NCI-H1417 (cell line): ENCODE measurements at places on chromosomes 2 and 18.

DNA sequence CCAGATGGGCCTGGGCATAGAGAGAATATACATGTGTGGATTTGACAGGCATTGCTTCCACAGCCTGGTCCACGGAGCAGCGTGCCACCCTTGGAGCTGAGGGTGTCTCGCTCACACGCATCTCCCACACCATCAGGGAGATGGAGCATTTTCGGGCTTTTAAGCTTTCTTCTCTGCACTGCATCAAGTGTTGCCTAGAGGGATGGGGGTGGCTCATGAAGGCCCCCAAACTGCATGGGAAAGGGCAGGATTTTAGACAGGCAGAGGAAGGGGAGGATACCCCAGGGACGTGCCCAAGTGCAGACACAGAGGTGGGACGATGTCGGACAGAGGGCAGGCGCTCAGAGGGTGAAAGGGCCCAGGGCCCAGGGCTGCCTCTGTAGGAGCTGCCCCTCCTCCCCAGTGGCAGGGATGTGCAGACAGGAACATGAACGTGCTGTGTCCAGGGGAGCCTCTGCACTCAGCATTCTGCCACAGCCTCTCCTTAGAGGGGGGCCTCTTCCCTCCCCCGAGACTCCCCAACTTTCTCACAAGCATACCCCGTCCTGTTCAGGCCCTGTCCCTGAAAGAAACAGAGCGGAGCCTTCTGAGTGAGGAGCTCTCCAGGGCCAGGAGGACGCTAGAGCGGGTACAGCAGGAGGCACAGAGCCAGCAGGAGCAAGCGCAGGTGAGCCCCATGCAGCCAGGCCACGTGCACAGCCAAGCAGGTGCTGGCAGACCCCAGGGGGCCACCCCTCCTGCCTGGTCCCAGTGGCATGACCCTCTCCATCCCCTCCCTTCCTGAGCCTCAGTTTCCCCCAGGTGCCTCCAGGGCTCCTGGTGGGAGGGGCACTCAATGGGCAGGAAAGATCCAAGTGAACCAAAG lies 42.9 kb upstream of the SNED1 start:
- DNase-seq = no peak

GRCh38 chr2:199922856-199923255 lies 11.8 kb downstream of the C2orf69 start:
- DNase-seq = no peak

- DNase-seq = no peak
Measured at GRCh38 chr18:79982736-79983135, 5.6 kb downstream of the TXNL4A start.

- DNase-seq = no peak
Measured at GRCh38 chr2:80117401-80117800, 187.2 kb downstream of the LRRTM1 start.

GRCh38 chr2:120787822-120788700 lies 52.4 kb downstream of the GLI2 start:
- DNase-seq = no peak

GRCh38 chr2:150610670-150611279 lies 123.3 kb upstream of the RND3 start:
- peak; percentile 8 for DNase-seq

DNA sequence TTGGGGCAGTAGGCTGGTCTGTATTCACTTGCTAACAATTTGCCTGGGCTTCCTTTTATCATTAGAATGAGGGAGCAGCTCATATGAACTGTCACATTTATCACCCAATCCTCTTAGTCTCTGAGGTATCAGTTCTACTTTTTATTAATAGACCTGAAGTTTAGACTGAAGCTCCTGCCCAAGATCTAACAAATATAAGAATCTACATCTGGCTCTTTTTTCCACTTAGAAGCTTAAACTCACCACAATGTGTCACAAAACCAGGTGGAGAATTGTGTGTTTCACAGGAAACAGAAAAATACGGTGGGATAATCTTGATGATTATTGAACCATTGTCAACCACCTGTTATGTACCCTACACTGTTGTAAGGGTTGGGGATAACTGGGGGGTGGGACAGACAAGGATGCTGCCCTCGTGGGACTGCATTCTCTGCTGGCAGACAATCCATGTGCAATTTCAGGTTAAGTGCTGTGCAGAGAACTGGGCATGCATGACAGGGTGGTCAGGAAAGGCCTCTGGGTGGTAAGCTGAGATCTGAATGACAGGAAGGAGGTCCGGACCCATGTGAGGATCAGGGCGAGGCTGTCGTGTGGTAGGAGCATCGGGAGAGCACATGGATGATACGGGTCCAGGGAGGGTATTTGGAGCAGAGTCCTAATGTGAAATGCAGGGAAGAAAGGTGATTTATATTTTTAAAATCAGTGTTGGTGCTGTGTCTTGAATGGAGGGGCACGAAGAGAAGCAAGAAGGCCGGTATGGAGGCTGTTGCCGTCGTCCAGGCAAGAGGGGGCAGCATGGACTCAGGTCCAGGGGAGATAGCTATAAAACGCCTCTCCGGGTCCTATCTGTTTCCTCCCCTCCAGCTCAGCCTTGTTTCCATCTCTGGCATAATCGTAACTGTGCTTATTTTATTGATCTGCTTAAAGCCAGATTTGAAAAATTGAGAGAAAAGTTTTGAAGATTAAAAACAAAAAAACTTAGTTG lies 17.6 kb downstream of the MYL12B start:
- no peak for DNase-seq

- no peak for DNase-seq
Measured at GRCh38 chr18:4245456-4245855, 209.7 kb downstream of the DLGAP1 start.

- no peak for DNase-seq
Measured at GRCh38 chr2:237304763-237305514, 109.0 kb downstream of the COL6A3 start.

DNA sequence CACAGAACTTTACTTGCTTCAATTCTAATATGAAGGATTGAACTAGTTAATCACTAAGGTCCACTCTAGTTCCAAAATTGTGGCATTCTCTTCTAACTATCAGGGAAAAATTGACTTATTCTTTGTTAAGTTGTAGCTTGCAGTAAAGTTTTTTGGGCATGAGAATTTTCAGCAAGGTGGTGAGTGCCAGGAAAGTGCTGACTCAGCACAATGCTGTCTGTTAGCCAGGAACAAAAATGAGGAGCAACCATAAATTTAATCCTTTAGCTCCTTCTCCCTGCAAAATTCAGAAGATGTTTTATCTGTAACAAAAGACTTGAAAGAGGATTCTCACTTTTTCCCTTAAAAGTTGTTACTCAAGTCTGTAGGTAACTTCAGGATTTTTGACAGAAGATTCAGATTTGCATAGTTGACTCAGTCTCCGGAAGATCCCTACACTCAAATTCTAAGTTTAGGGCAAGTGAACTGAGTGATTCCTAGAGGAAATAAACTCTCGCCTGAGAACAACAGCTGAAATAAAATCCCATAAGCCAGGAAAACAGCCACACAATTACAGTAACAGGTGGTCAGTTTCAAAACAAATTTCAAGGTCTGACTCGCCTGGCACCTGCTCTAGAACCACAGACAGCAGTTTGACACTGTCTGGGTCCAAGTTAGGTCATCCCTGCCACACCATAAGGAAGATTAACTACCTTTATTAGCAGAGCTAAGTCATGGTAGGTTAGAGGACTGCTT lies 20.2 kb upstream of the DARS1 start:
- DNase-seq = no peak

DNA sequence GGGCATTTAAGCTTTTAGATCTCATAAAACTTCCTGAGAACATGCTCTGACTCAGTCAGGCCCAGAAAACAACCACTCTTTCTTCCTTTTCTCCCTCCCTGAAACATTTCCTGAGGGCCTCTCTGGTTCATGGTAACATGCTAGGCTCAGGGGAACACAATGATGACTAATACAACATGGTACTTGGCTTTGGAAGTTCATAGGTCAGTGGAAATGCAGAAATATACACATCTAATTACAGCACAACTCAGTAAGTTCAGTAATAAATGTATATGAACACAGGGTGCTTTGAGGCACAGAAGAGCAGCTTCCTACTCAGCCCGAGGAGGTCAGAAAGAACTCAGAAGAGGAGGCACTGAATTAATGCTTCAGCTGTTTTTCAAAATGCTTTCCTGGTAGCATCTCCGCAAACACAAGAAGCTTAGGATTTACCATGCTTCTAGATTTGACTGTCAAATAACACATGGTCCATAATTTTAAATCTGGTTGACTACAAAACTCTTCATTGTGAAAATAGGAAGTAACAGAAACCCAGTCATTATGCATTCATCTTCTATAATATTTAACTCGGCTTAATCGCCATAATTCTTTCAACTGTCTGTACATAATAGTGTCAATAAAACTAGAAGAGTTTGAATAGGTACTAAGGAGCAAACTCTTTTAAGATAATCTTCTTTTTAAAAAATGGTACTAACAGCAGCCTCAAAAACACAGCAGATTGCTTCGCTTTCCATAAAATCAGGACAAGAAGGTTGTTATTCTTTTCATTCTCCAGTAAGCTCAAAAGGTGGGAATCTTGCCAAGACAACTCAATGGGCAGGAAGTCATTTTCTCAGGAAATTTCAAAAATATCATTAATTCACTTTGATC lies 251.3 kb downstream of the DLGAP1 start:
- DNase-seq = no peak

- no peak for DNase-seq
Measured at GRCh38 chr2:86764661-86765309, 25.9 kb downstream of the CD8A start.

DNA sequence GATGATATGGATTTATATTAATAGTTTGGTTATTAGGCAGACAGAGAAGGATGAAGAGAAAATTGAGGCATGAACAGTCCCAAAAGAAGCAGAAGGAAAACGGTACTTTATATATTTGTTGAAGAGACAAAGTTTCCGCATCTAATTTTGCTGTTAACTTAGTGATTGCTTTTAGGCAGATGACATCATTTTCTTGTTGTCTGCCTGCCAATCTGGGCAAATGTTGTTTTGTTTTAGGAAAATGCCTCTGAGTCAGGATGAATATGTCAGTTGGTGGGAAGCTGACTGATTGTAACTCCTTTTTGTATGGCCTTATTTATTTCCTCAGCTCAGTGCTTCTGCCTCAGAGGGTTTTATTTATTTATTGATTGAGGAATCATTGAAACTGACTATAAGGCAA lies 52.5 kb upstream of the CAVIN2 start:
- no peak for DNase-seq

DNA sequence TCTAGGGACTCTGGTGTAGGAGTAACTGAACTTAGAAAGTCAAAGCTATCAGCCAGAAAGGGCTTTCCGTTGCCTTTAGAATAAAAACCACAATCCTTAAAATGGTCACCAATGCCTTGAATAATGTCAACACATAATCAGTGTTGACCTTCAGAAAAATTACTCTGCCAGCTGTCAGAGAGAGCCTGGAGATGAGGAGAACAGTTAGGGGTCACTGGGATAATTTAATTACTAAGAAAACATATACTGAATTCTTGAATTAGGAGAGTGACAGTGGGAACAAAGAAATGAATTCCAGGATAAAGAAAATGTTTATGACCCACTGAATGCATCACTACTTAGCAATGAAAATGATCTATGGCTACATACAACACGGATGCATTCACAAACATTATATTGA lies 23.4 kb upstream of the UGP2 start:
- DNase-seq = no peak

DNA sequence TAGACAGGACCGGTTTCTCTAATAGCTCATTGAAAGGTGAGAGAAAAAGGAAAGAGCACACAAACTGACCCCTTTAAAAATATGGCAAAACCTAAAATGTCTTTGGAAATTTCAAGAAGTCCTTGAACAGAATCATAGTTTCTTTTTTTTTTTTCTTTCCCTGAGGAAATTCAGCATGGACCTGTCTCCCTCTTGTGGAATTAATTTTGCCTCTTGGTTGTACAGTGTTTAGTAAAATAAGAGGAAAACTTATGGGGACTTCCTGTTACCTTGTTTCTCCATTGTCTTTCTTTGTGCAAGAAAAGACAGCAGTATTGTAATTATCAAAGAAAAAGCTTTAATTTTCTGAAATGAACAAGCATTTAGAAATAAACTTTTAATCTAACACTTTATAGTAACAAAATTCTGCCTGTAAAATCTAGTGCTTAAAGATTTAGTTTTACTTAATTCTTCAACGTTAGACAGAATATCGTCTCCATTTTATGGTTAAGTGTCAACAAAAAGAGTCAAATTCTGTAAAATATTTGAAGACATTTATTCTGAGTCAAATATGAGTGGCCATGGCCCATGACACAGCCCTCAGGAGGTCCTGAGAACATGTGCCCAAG lies 176.3 kb upstream of the NABP1 start:
- no peak for DNase-seq

DNA sequence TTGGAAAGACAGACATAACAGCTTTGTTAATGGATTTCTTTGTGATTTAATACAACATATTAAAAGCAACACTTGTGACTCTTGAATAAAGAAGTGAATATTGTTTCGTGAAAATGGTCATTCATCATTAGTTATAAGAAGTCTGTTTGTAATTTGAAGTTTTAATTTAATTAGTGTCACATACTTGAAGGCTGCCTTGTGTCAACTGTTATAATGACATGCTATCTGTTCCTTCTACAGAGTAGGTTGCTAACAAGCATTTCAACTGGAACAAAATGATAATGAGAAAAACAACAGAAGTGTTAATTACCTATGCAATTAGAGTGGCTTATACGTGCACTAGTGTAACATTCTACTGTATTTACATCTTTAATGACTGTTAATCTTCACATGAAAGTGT lies 624.7 kb downstream of the LRP1B start:
- DNase-seq = peak; percentile 2

- DNase-seq = no peak
Measured at GRCh38 chr2:64012115-64012514, 7.1 kb downstream of the VPS54 start.

DNA sequence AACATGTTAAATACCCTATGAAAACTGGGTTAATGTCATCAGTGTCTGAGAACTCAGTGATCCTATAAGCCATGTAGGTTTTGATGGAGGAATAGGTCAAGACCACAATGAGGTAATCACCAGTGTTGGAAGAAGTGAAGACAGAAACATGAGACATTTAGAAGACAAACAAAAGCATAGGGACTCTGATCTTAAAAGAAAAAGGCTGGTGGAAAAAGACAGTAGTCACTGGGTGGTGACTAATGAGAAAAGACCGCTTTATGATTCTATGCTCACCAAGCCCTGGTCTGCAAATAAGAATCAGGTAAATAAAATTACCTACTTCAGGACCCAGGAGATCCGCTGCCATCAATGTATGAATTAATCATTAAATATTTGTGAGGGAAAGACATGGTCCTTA lies 271.9 kb downstream of the GPD2 start:
- DNase-seq = no peak
